G401 (cell line): ENCODE measurements at places on chromosomes 2 and 18.
A peak's percentile ranks its signal among the peaks of the same experiment; 100 is the strongest.

GRCh38 chr2:9239616-9240015 lies 33.0 kb downstream of the ASAP2 start:
- no peak for DNase-seq

GRCh38 chr2:104848526-104848925 lies 5.4 kb upstream of the POU3F3 start:
- DNase-seq = no peak

GRCh38 chr18:49591775-49592174 lies 29.9 kb downstream of the LIPG start:
- no peak for DNase-seq

DNA sequence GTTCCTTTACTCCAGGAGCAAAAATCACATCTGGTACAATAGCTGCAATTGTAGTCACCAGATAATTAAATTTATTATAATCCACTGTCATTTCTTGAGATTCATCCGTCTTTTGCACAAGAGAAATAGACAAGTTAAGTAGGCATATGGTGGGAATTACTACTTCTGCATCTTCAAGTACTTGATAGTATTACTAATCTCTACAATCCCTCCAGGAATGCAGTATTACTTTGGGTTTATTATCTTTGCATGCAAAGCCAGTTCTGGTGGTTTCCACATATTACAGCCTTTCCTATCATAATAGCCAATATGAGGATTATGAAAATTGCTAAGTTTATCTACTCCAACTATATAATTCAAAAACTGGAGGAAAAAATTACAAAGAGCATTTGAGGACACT lies 254.1 kb downstream of the IKZF2 start:
- no peak for DNase-seq

DNA sequence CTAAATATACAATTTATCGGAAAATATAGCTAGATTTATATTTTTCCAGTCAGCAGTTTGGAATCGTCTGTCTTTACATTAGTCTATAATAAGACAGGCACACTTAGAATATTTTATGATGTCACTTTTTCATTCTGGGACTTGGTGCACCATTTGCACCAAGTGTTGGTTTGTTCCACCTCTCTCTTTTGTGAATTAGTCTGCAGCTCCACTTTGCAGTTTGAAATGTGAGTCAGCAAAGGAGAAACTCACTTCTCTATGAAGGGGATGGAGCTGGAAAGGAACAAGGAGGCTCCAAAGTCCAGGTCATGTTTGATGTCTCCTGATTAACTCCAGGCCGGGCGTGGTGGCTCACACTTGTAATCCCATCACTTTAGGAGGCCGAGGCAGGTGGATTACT lies 63.8 kb upstream of the RTN4 start:
- no peak for DNase-seq

DNA sequence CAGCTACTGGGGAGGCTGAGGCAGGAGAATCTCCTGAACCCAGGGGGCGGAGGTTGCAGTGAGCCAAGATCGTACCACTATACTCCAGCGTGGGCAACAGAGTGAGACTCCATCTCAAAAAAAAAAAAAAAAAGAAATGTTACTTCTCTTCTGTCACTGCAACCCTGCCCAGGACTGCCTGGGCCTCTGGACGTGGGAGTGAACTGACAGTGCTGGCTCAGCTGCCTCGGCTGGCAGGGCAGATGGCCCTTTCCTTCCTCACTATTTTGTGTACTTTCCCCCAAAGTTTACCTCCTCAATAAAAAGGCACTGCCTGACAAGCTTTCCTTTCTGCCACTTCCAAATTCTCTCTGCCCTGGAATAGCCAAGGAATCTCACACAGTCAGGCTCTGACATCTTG lies 12.5 kb upstream of the GPR155 start:
- DNase-seq = no peak

GRCh38 chr2:54550547-54550946 lies 94.4 kb downstream of the SPTBN1 start:
- no peak for DNase-seq

DNA sequence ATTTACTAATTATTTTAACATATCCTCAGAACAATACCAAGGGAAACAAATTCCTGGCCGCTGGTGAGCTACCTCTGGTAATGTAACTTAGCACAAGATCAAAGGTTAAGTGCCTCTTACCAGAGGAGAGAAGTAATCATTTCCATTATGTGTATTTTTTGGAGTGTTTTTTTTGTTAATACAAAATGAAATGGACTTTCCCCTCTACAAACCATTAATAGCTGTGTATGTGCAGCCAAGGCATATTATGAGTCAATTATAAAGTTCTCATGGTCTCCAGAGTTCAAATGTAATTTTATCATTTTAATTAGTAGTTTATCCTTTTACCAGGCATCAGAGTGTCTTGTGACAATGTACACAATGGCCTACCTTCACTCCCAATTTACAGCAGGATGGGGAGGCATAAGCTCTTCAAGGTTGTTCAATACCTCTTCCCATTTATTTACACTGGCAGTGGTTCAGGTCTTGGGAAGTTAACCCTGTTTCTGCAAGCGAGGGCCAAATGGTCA lies 242.2 kb downstream of the TGIF1 start:
- peak; percentile 81 for DNase-seq

- DNase-seq = no peak
These were observed 9.4 kb downstream of the CASP8 start for GRCh38 chr2:201269764-201270163.

- DNase-seq = no peak
These were observed 9.7 kb upstream of the STRN start for GRCh38 chr2:36976065-36976464.

DNA sequence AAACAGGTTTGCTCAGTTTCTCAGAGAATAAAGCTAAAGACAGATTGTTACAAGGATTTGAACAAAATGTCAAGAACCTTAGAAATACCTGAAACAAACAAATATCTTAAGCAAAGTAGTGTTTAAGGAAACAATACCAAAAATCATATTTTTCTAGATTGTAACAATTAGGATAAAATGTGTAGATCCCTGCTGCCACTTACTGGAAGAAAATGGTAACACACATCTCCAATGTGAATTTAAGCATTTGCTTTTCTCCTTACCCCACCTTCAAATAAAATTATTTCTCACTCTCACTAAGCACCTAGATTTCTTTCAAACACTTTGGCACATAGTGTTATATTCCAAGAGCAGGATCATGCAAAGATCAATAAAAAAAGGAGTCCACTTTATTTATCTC lies 34.9 kb downstream of the SUCLG1 start:
- peak; percentile 15 for DNase-seq

DNA sequence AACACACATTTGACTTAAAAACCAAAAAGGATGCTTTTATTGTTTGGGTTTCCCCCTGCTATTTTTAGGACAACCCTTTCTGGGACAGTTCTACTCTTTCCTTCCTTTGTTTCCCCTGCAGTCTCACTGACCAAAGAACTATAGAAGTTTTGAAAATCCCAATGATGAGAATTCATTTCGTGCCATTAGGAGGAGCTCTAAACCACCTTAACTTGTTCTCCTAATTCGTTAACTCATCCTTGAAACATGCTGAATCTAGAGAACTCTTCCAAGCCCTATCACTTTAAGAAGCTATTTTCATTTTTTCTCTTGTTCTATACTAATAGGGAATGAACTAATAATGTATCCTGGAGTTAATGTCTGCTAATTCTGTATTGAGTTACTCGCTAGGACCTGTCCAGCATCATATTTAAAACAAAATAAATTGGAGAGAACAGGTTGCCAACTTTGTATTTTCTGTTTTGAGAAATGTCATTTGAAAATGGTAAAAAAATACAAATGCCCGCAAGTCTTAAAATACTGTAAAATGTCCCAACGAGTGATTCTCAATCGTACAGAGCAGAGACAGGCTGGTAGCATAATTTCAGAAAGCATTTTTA lies 62.9 kb downstream of the AFTPH start:
- peak; percentile 64 for DNase-seq

GRCh38 chr2:166418853-166419615 lies 43.3 kb upstream of the SCN9A start:
- no peak for DNase-seq

GRCh38 chr2:16548036-16548435 lies 117.6 kb downstream of the CYRIA start:
- DNase-seq = no peak

GRCh38 chr2:232890896-232891601 lies 21.0 kb downstream of the SNORC start:
- DNase-seq = no peak
